ENCODE measurements at places on chromosomes 4 and X.

- DNase-seq: no peak
Measured at GRCh38 chrX:105328773-105329172, 108.3 kb upstream of the TEX13A start.

DNA sequence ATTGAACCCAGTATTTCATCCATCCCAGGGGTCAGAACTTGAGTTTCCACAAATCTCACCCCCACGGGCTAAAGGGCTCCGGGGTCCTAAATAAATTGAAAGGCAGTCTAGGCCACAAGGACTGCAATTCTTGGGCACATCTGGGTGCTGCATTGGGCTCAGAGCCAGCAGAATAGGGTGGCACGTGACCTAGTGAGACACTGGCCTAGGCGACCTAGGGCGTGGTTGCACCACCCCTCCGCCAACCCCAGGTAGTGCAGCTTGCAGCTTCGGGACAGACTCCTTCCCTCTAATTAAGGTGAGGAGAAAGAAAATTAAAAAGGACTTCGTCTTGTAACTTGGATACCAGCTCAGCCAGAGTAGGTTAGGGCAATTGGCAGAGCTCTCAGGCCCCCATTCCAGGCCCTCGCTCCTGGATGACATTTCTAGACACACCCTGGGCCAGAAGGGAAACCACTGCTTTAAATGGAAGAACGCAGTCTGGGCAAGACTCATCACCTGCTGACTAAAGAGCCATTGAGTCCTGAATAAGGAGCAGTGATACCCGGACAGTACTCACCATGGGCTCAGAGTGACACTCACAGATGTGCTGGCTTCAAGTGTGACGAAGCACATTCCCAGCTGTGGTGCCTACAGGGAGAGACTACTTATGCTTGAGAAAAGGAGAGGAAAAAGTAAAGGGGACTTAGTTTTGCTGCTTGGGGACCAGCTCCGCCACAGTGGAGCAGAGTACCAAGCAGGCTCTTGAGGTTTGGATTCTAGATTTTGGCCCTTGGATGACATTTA, 735.4 kb downstream of the FSTL5 start:
- no peak for DNase-seq

DNA sequence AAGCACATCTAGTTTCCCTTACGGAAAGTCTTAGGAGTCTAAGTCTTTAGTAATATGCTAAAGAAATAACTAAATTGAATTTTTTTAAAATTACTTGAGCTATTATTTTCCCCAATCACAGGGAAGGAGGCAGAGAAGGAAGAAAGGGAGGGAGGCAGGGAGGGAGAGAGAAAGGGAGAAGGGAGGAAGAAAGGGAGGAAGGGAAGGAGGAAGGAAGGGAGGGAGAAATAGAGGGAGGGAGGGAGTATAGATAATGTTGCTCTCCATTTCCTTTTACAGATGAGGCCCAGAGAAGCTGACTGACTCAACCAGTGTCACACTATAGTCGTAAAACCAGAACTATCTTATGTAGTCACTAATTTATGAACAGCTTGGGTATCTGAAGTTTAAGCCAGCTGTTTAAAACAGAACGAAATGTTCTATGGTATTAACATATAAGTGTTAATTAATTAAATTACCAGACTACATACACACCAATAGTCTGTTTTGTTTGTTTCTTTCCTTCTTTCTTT, 14.6 kb downstream of the SH3RF1 start:
- DNase-seq: no peak

DNA sequence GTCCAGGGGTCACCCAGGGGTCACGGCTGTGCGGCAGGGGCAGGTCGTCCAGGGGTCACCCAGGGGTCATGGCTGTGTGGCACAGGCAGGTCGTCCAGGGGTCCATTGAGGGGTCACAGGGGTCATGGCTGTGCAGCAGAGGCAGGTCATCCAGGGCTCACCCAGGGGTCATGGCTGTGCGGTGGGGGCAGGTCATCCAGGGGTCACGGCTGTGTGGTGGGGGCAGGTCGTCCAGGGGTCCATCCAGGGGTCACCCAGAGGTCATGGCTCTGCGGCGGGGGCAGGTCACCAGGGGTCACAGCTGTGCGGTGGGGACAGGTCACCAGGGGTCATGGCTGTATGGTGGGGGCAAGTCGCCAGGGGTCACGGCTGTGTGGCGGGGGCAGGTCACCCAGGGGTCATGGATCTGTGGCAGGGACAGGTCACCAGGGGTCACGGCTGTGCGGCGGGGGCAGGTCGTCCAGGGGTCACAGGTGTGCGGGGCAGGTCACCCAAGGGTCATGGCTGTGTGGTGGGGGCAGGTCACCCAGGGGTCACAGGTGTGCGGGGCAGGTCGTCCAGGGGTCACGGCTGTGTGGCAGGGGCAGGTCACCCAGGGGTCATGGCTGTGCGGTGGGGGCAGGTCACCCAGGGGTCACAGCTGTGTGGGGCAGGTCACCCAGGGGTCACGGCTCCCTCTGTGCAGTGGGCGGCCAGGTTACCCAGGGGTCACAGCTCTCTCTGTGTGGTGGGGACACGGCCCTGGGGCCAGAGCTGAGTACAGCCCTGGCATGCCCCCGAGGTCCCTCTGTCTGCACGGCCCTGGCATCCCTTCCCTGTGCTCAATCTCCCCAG, 16.0 kb downstream of the ATP5ME start:
- DNase-seq: no peak

- DNase-seq: no peak
Measured at GRCh38 chr4:124757126-124757525, 44.6 kb upstream of the ANKRD50 start.

- no peak for DNase-seq
Measured at GRCh38 chr4:140309124-140309870, 64.1 kb upstream of the SCOC start.

- DNase-seq: no peak
Measured at GRCh38 chr4:96317891-96318290, 478.0 kb downstream of the PDHA2 start.

- peak; percentile 7 for DNase-seq
Measured at GRCh38 chrX:120365320-120365719, 3.4 kb downstream of the ATP1B4 start.

DNA sequence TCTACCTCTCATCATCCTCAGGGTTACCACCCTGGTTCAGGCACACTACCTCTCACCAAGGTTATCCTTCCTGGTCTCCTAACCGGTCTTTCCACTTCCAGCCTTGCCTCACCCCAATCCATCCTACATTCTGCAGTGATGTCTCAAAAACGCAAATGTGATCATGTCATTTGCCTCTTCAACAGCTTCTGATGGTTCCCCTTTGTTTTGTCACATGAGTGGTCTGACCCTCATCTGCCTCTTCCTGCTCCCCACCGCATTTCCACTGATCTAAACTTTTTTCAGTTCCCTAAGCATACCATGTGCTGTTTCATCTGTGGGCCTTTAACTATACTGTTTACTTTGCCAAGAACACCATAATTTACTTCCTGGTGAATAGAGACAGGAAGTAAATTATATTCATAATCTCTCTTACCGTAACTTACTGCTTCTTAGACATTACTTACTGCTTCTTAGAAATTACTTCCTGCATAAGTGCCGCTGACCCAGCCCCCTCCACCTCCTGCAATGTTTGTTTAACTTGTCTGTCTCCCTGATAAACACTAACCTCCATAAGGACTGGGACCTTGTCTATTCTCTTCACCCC, 27.1 kb upstream of the NSUN7 start:
- no peak for DNase-seq

GRCh38 chrX:140572724-140573123, 67.9 kb upstream of the SOX3 start:
- DNase-seq: no peak

GRCh38 chr4:175584172-175584571, 227.9 kb downstream of the GPM6A start:
- no peak for DNase-seq

All from stimulated activated CD8-positive, alpha-beta memory T cell treated with anti-CD3 and anti-CD28 coated beads, Interleukin-4, amount 100 ng/mL, for 1 hour (primary cell).